ENCODE measurements at places on chromosomes 7 and 10.

- no peak for DNase-seq
These were observed 17.1 kb upstream of the TMEM120A start for GRCh38 chr7:76011442-76011861.

DNA sequence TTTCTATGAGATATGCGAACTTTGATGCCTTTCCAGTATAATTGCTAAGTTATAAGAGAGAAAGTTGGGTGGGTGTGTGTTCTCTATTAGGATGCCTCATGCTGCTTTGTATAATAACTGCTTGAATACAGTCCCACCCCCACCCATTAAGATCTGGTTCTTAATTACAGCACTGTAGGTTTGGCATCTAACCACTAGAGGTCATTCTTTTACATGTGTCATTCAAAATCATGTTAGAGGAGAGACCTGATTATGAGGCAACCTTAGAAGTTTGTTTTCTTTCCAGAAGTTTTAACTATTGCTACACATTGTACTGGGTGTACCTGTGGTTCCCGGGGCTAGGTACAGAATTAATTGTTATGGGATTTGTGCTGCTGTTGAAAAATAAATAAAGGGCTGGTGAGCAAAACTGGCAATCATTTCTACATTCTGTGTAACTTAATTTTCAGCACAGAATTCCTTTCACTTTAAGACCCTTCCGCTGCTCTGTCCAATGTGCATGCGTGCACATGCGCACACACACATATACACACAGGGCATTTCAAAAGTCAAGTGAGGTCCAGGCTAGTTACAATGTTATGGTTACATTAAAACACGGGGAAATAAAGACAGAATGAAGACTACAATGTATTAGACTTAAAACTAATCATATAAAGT is 1156.3 kb downstream of the SORCS3 start:
- no peak for DNase-seq

GRCh38 chr10:103691723-103692435 is 163.5 kb downstream of the SH3PXD2A start:
- no peak for DNase-seq

DNA sequence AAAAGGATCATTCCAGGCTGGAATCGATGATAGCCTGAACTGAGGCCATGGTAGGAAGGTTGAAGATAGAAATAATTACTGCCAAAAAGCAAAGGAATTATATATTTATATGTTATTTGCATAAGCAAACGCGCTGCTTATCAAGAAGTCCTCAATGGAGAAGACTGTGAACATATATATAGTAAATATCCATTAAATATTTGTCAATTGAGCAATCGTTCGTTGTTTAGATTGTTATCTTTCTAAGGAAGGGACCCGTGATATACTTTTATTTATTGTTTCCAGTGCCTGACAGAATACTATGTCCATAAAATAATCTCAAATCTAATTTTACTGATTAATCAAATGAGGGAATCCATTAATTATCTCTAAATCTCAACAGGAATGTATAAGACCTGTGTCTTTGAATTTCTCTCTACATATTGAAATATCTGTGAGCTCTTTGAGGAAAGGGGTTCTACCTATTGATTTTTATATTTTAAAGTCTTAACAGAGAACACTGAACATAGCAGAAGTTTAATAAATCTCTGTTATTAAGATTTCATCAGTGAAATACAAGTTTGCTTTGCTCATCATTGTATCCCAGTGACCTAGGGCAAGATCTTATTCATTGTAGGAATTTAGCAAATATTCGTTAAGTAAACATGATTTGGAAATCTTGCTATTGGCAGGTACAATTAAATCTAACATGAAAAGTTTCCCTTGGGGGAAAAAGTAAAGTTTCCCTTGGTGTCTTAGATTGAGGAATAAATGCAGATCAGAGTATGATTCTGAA is 12.0 kb upstream of the HERC4 start:
- DNase-seq, result no peak

- no peak for DNase-seq
These were observed 174.0 kb upstream of the KCTD7 start for GRCh38 chr7:66454600-66455225.

- no peak for DNase-seq
These were observed 40.4 kb upstream of the INPP5A start for GRCh38 chr10:132497063-132497680.

- DNase-seq, result no peak
These were observed 22.1 kb downstream of the CPEB3 start for GRCh38 chr10:92268748-92269147.

DNA sequence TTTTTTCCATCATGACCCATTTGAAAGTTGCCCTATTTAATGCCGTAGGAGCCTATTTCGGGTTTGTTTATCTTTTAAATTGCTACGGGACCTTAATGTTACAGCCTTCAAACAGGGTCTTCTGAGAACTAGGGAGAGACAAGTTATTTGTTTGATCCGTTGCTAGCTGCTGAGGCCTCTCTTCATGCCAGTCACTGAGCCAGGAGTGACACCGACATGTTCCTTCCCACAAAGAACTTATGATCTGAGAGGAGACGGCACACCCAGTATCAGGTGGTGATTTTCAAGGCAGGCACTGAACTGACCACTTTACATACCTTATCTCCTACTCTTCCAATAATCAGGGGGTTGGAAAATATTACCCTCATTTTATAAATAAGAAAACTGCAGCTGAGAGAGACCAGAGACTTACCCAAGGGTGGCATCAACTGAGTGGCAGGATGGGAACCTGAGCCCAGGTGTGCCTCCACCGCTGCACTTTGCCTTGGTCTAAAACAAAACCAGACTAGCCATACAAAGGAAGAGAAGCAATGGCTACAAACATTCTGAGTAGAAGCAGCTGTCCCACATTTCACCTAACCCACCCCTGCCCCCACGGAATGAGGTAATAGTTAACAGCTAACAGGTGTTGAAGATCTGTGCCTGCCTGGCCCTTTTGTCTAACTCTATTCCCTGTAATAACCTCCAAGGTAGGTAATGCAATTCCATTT is 40.5 kb downstream of the PPP1R3C start:
- no peak for DNase-seq

DNA sequence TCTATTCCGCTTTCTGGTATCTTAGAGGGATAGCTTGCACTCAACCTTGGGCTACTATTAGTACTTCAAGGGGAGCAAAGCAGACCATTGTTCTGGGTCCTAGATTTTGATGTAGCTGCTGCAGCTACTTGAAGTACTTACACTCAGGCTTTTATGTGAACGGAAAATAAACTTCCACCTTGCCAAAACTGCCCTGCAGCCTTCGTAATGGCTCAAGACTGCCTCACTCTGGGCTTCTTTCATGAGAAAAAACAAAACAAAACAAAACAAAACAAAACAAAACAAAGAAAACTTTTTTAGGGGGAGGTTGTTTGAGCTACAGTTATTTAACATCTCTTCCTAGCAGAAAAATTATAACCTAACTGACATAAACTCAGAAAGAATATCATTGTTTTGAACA is 19.4 kb upstream of the EPHB6 start:
- DNase-seq, result no peak

DNA sequence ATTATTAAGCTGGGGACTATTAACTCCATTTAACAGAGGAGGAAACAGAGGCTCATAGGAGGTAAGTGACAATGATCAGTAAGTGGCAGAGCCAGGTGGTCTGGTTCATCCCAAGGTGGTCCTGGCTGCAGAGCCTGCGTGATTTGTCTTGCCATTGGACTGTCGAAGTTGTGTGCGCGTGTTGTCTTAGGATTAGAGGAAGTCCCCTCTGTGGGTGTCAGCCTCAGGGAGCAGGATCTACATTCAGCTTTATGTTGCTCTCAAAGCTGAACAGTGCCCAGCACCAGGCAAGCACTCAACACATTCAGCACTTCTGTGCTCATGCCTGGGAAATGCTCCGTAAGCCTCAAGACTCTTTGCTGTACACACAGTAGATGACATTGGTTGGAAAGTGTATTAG is 139.5 kb downstream of the HERPUD2 start:
- no peak for DNase-seq

DNA sequence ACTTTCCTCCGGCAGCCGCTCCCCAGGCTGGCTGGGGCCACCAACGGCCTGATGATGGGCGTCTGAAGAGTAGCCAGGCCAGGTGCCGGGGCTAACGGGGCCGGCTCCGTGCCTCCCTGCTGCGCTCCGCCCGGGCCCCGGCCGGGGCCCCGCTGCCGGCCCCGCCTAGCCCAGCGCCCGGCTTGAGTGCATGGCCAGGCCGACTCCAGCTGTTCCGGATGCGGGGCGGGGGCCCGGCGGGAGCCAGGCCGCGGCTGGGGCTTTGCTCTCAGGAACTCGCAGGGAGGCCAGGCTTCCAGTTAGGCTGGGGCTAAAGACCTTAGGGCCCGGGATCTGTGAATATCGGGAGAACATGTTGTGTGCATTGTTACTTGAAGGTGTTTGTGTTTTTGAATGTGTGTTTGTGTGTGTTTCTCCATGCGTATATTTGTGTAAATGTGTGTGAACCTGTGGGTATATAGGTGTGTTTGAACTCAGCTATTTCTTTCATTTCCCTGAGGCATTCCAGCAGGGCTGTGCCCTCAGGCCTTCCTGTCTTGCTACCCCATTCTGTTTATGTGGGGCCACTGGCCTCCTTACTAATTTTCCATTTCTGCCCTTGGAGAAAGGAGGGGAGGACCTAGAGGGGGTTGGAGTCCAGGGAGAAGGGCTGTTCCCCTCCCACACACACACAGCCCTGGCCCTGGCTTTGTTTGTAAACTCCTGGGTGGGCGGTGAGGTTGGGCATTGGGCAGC is 1.1 kb upstream of the LBX1 start:
- no peak for DNase-seq

- DNase-seq, result no peak
These were observed 23.6 kb downstream of the CTAGE6 start for GRCh38 chr7:143733876-143734275.

DNA sequence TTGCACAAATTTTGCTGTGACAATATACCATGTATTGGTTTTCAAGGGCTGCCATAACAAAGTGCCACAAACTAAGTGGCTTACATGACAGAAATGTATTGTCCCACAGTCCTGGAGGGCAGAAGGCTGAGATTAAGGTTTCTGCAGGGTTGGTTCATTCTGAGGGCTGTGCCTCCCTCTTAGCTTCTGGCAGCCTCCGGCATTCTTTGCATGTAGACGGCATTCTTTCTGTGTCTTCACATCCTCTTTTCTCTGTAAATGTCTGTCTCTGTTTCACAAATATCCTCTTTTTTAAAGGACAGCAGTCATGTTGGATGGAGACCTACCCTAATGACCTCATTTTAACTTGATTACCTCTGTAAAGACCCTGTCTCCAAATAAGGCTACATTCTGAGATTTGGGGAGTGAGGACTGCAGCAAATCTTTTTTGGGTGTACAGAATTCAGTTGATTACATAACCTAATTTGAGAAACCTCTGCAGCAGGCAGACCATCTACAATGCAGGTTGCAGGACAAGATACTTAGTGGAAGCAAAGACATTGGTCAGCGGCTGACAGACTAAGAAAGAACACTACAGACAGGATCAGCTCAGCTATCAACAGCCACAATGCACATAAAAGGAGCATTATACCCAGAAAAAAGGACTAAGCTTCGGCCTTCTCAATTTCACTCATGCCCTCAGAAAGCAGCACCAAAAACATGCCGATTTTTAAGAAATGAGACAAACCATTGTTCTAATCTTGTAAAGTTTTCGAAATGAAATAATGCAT is 84.6 kb upstream of the FAM3C start:
- no peak for DNase-seq

- DNase-seq, result no peak
These were observed 94.2 kb upstream of the ABCB5 start for GRCh38 chr7:20521243-20521642.

All from COR-L47 (cell line).